ENCODE measurements at places on chromosomes 7 and 10. TPM values are rescaled to one million over a fixed set of nuclear protein-coding genes. Genes with fewer than 3 reads are reported as not detected.

The CYP2C19 gene
- not detected for total RNA-seq

DNA sequence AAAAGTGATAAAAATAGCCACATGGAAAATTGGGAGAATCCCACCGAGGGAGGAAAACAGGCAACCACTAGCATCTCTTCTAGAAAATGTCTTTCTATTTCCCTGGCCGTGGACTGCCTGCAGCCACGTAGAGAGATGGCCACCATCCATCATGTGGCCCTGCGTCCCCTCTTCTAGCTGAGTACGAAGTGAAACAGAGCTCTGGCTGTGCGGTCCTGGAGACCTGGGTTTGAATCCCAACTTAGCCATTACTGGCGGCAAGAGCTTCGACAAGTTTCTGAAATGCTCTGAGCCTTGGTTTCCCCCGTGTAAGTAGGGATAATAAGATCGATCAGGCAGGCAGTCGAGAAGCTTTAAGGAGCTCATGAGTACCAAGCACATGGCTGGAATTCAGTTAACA, 32.9 kb downstream of the ZCCHC24 start:
- no peak for DNase-seq

The PNPLA8 gene
- total RNA-seq: 17.6 TPM

- DNase-seq: no peak
These were observed 78.7 kb downstream of the TCF7L2 start for GRCh38 chr10:113028456-113029440.

DNA sequence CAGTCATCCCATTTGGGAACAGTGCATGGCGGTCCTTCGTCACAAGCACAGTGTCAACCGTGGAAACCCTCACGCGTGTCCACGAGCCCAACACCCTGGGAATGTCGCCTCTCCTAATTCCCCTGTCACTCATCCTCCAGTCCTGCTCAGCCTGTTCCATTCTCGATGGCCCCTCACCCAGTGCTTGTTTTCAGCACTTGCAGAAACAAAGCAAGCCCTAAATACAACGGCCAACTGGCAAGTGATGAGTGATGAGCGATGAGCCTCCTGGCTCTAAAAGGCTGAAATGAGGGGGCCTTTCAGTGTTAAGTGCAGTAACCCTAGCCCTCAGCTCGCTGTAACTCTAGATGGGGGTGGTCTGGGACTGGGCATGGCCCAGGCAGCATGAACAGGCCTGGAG, 22.6 kb downstream of the NKX2-3 start:
- DNase-seq: no peak

The C10orf105 gene
- total RNA-seq: 0.45 TPM

DNA sequence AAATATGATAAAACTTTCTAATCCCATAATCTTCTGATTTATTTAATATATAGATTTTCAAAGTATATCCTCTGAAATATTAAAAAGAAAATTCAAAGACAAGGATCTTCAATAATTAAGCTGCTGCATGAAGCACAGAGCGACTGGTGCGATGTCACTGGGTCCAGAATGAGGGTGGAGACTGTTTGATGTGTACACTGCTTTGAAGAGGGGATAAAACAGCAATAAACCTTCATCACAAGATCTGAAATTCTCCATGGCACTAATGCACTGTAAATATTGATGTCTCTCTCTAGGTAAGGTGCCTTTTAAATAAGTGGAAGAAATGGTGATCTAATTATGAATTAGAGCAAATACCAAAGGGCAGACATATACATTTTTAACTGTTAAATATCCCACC, 337.8 kb downstream of the PARD3 start:
- DNase-seq: no peak

The ITPRID1 gene
- total RNA-seq: not detected

DNA sequence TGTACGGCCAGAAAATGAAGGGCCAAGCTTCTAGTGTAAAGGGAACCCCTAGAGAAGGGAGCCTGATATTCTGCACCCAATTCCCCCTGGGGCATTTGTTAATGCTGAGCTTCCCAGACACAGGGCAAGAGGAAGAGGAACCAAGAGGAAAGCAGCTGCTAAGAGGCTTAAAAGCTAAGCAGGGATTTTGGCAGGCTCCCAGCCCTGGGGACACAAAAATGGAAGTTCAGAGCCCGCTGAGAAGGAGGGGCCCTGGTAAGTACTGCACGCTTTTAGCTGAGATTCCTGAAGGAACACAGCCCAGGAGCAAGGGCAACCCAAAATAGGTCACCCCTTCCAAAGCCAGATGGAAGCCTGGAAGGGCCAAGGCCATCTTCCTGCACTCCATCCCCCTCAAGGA, 387.3 kb upstream of the MGMT start:
- no peak for DNase-seq

- DNase-seq: no peak
These were observed 44.4 kb downstream of the CUBN start for GRCh38 chr10:17085011-17085725.
